ENCODE measurements at places on chromosomes 2 and 18.

DNA sequence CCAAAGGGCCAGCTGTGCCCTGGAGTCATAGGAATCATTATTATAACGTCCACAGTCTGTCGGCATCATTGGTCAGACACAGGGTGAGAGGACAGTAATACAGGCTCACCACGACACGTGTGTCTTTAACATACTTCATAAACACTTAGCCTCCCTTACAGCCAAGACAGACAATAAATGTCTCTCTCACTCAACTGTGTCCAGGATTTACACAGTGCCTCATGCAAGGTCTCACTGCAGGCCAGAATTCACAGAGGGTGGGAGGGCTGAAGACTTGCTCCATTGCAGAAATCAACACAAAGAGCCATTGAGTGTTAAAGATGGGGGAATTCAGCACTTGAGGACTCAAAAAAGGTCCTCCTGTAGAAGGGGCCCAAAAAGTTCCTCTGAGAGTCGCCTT is 210.5 kb downstream of the BCL2 start:
- DNase-seq = no peak

- DNase-seq = no peak
Measured at GRCh38 chr2:37581433-37581832, 90.0 kb downstream of the CDC42EP3 start.

DNA sequence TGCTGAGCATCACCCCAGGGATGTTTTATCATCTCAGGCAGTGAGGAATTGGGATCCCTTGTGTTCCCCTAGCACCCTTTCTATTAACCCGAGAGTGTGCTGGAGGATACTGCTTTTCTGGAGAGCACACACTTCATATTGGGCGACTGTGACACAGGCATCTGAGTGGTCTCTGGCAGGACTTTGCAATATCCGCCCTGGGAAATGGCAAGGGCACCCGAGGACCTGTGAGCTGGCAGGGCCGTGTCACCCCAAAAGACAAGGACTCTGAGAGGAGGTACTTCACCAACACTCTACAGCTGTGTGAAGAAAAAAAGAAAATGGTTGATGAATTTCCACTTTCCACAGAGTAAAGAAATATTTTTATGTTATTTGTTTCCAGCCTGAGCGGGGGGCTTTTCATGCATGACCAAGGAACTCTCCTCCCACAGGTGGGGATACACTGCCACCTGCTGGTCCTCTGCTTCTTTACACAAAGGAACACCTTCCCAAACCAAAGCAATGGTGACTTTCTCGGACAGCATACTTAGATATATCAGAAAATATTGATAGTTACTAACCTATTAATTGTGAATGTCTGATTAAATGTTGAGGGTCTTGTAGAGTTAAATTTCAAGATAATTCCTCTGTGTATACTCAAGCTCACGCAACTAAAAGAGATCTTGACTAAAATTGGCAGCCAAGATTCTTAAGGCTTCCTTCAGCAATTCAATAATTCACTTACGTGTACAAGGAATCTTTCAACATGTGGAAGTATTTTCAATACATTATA is 45.9 kb upstream of the REG3G start:
- DNase-seq = no peak

- DNase-seq = no peak
Measured at GRCh38 chr18:78895207-78896001, 84.2 kb upstream of the SALL3 start.

DNA sequence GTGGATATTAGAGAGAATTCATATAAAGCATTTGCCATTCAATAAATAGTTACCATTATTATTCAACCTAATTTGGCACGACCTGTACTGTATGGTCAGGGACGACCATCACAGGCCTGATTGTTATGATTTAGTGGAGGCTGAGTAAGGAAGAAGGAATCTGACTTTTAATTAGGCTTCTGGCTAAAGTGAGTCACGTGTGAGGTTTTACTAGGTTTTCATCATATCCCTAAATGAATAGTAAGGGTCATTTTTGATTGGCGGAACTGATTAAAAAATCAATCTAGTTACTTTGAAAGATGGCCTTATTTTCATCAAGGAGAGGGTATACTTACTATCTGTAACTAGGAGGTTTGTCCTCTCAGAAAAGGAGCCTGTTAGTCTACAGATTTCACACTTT is 143.4 kb downstream of the ADCYAP1 start:
- DNase-seq = no peak

- DNase-seq = no peak
Measured at GRCh38 chr2:112345030-112346027, 69.9 kb downstream of the ZC3H6 start.

DNA sequence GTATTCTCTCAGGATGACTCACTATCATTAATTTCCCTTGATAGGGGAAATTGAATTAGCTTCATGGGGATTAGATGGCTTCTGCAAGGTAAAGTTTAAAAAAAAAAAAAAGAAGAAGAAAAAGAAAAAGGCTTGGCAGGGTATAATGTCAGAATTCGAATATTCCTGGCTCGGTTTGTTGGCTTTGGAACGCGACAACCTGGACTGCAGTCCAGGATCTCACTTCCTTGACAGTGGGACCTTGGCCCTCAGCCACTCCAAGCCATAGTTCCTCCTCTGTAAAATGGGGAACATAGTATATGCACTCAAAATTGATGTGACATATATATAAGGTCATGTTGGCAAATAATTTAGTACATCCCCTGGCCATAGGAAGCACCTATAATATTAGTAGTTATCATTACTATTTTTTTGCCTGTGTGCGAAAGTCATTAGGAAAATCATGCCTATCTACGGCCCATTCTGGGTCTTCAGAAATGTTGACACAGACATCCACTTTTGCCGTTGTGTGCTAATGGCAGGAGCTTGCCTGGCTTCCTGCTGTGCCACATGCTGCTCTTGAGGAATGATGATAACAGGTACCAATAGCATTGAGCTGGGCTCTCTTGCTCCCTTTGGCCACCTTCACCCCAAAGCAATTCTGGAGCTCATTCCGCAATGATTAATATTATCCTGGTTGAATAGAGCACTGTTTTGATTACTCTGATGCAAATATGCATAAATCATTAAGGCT is 97.9 kb downstream of the MTCL1 start:
- DNase-seq = no peak

DNA sequence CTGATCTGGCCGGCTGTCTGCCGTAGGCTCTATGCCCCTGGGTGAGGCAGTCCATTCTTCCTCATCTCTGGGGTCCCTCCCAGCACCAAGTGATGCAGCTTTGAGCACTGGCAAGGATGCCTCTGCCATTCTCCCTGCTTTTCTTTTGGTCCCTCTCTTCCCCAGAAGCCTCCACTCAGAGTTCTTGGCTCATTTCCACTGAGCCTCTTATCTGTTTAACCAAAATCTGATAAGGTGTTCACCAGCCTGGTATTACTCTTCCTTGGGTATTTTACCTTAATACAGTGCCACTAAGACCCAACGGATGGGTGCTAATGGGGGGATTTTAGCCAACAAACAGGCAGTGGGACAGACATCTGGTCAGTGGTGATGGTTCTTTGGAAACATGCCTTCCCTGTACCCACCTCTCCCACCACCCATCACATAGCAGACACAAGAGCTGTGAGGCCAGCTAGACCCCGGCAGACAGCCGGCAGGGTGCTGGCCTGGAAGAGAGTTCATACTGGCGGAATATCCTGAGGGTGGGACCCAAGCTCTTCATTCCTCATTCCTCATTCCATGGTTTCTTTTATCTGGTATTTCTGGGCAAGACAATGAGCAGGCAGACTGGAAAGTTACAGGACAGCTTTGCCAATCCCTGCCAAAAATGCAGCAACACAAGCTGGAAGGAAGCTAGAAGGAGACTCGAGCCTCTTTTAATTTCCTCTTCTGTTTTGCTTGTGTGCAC is 34.6 kb downstream of the ZBTB7C start:
- DNase-seq = no peak

DNA sequence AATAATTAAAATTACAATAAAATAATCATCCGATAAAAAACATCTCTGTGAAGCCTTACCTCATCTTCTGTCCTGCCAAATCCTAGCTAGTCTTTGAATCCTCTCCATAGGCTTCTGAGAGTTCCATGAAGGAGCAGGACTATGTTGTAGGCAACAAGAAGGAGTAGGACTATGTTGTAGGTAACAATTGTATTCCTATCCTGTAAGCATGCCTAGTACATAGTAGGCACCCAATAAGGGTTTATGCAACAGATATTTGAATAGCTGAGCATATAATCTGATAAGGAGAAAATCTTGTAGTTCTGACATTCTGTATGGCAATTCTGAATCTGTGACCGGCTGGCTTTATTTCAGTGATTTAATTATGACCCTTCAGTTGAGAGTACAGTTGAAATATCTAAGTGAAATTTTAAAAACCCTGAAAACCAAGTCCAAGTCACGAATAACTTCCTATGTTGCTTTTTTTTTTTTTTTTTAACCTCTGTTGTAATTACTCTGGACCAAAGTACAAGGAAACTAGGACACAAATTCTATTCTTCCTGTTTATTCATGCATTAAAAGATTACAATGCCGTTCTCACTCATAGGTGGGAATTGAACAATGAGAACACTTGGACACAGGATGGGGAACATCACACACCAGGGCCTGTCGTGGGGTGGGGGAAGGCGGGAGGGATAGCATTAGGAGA is 27.8 kb downstream of the VWA3B start:
- no peak for DNase-seq

DNA sequence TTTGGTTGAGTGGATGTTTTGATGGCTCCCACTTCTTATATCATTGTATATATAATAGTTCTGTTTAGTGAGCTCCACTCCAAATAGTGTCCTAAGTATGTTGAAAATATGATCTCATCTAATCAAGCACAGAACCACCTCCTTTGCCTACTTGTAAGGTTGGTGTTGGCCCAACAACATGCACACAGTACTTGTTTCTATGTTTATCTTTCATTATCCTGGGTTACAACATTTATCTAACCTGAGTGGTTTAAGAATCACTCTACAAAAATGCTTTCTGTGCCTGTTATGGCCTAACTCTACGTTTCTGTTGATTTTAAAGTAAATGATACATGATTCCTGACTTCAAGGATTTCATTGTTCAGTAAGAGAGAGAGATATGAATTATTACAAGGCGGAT is 281.9 kb downstream of the FIGN start:
- no peak for DNase-seq

- DNase-seq = no peak
Measured at GRCh38 chr2:159683817-159684216, 28.5 kb upstream of the MARCHF7 start.

DNA sequence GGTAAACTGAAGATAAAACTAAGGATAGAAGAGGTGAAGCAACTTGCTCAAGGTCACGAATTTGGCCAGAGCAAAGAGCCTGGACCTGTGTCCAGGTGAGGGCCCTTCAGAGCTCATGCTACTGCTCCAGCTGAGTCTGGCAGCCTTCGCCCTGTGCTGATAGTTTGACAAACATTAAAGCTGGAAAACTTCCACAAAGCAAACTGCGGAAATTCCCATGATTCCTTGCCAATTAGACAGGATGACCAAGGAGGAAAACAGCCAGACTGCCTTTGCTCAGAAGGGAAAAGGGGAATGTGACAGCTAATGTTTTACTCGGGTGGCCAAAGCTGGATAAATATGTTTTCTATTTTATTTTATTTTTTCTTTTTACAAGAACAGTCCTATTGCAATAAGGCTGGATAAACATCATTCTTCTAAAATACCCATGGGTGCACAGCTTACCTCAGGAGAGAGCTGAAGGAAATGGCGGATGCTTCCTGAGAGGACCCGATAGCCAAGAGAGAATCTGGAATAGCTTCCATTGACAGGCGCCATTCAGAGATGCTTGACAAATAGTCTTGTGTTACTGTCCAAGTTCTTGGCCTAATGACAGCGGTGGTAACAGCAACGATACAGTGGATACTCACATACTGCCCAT is 5.3 kb upstream of the CTAGE1 start:
- DNase-seq = no peak

DNA sequence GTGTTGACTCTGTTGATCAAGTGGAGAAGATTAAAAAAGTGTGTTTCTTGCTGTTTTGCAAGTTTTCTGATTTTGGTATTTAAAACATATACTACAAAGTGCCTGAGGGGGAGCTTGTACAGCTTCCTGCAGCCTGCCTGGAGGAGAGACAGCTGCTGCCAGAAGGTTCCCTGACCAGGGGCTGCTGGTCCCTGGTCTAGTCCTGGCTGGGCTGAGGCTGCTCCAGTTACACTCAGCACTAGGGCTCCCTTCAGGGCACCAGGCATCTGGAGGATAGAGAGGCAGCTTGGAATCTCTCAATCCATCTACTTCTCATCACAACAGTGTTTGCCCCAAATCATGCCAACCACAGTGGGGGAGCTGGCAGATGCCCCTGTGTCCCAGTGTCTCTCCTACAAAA is 4.8 kb downstream of the MC2R start:
- DNase-seq = no peak
